ENCODE measurements at places on chromosomes 6 and 20.

- DNase-seq, result no peak
Observed at GRCh38 chr6:818196-818595, 125.3 kb upstream of the EXOC2 start.

DNA sequence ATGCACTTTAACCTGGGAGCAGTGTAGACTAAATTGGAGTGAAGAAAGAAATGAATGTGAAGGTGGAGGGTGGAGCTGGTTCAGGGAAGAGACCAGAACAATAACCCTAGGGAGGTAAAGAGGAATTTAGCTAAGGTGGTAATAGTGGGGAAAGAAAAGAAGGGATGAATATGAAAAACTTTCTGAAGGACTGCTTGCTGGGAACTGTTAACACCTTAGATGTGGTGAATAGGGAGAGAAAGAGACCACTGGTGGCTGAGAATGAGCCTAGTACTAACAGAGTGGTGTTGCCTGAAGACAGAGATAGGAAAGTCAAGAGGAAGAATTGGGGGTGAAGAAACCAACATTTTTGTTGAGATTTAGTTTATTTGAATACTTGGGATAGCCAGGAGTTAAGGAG lies 78.4 kb upstream of the HS3ST5 start:
- DNase-seq, result no peak

DNA sequence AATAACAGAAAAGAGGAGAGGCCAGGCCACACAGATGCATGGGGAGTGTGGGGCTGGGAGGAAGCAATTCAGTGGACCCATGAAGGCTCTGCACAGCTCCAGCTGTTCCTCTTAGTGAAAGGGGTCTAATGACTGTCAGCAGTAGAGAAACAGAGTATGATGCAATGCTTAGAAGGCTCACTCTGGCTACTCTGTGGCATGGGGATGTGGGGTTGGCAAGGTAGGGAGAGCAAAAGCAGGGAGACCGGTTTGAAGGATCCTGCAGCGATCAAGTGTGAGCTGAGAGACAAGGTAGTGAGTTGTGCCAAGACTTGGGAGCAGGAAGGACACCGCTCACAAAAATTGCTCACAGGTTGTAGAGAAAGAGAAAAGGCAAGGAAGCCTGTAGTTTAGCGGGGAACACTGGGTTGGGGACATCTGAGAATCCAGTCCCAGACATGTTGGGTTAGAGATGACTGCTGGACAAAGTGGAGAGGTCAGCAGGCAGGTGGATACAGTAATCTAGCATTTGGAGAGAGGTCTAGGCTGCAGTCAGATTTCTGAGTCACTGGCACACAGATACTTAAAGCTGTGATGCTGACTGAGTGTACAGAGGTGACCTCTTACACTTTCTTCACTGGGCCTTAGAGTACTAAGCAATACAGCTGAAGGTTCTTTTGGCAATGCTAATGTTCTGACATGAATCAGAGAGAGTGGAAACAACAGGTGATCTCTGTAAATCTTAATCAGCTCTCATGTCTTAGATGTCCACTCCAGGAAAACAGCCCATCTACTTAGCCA lies 27.1 kb downstream of the NAPB start:
- no peak for DNase-seq

DNA sequence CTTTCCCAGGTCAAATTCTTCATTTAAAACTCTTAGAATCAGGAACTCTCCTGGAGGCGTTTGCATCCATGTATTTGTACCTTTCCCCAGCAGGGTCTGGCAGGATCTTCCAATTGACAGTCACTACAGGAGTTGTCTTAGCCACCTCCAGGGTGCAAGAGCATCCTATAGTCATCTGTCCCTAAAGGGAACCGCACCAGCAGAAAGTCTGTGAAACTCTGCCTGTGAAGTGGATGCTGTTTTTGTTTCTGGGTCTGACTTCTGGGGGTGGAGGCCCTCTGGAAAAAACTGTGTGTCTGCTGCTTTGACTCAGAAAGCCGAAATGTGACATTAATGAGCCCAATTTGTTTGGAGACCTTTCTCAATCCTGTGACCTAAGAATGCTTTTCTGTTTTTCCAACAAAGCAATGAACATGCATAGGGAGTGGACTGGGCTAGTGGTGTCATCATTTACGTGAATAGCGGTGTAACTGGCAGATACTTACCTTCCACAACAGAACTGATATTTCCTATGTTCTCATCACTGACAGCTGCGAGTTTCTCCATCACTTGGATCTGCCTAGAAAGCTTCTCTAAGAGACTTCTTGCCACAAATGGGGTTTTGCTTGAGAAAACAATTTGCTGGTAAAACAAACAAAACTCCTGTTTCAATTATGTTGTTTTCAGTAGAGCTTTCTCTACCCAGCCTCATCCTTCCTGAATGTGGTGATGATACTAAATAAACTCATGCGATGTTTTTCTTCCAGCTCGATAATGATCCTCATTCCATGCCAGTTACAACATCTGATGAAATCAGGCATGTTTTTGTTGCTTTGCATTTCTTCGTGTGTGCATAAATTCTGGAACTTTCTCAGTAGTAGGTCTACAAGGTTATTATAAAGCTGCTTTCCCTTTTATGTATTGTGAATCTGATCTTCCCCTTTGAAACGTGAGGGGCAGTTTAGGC lies 33.3 kb upstream of the ARMH2 start:
- no peak for DNase-seq

GRCh38 chr6:49826743-49827406 lies 39.5 kb downstream of the CRISP1 start:
- no peak for DNase-seq

- no peak for DNase-seq
Observed at GRCh38 chr20:8587810-8588209, 455.7 kb downstream of the PLCB1 start.

DNA sequence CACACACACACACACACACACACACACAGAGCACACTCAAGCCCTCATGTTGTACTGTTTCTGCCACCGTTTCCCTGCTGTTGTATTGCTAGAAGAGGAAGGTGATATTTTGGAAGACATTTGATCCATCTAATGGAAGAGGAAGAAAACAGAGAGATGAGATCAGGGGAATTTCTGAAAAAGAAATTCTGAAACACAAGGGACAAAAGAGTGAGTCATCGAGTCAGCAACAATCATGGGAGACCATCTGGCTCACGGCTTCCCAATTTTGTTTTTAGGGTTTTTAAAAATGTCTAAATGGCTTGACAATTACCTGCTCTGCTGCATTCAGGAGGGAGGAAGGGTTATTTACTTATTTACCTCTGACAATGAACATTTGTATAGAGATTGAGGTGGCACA lies 22.0 kb downstream of the SOX4 start:
- no peak for DNase-seq

DNA sequence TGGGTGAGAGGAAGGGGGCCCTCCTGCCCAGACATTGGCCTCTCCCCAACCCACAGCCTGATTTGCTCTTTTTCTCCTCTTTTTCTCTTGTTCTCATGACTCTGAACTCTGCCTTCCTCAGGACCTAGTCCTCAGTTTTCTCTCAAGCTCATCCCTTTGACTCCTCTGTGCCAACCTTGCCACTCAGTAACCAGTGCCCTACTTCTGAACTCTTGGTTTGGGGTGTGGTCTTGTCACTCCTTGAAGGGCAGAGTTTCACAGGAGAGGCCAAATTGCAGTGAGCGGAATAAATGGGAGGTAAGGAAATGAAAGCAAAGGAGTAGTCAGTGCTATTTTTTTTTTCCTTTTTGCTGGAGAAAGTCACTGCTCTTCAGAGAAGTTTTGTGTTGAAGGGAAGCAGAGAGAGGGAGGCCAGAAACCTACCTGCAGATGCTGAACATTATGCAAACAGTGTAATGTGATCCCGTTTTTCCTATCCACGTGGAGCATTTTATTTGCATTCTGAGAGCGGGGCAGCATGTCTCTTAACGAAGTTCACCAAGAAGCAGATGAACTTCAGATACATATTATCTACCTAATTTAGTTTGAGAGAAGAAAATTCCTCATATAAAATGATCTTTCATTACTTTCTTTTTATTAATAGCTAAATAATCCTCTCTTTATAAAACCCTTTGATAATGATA lies 26.9 kb downstream of the CFAP61 start:
- no peak for DNase-seq

DNA sequence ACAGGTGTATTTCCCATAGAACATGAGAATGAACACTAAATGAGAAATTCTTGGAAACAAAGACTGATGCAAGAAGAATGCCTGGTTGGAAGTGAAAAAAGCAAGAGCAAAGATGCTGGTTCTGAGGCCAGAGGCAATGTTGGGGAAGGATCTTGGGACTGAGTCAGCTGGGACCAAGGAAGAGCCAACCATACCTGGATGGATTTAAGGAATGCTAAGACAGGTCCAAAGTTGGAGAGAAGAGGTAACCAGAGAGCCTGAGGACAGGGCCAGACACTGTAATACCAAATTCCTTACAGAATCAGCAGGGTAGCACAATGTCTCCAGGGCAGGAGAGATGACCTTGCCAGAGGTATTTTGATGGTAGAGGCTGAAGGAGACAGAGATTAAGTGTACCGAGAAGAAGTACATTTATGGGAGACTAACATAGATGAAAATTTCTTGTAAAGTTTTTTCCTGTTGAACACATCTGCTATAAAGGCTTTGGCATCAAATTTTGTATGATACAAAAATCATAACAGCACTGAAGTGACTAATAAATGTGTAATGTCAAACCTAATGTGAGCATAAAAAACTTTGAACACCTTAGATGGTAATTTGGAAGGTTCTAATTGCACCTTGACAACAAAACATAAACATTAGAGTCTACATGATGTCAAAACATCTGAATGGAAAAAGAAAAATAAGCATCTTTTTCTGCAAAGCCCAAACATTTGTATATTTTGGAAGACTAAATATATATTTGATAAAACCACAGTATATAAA lies 221.7 kb upstream of the MARCKS start:
- DNase-seq, result no peak

- DNase-seq, result no peak
Observed at GRCh38 chr6:11126876-11127275, 15.4 kb upstream of the ERVFRD-1 start.

DNA sequence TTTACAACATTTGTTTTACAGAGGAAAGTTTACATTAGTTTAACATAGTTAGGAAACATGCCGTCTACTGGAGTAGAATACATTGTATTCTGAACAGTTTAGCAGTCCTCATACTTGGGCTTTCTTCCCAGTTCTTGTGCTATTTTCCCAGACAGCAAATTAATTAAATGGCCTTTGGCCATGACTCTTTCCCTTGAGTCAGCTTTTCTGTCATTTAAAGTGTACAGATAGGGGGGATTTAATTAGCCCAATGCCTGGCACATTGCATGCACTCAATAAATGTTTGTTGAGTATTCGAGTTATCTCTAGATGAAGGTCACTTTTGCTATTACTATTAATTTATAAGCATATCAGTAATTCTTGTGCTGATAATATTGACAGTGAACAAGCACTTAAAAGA lies 1.6 kb downstream of the TMEM244 start:
- DNase-seq, result no peak

DNA sequence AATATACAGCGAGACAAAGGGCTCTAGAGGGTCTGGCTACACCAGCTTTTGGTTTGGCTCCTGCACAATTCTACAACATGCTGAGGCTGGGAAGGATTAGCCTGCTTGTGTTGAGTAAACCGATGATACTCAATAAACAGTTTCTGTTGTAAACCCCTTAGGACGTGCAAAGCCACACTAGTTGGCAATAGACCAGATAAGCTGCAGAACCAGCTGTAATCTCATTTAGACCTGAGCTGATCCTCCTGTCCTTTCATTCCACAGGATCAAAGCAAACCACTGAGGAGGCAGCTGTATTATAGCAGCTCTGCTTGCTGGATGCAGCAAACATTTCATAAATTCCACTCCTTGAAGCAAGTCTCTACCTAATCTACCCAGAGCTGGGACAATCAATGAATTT lies 79.7 kb downstream of the MMS22L start:
- DNase-seq, result no peak

DNA sequence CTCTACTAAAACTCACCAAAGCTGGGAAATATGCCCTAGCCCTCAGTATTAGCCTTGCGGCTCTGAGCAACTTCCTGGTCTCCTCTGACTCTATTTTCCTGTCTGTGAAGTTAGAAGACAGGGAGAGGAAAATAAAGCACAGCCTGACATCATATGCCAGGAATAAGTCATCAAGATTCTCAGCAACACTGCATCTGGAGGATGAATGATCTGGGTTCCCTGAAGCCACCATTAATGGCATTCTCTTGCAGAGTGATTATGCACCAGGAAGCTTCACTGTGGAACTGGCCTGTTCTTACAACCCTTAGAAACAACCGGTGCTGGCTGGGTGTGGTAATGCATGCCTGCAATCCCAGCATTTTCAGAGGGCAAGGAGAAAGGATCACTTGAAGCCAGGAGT lies 12.4 kb downstream of the ADGRF5 start:
- no peak for DNase-seq

GRCh38 chr6:110387986-110388385 lies 27.4 kb downstream of the DDO start:
- no peak for DNase-seq

DNA sequence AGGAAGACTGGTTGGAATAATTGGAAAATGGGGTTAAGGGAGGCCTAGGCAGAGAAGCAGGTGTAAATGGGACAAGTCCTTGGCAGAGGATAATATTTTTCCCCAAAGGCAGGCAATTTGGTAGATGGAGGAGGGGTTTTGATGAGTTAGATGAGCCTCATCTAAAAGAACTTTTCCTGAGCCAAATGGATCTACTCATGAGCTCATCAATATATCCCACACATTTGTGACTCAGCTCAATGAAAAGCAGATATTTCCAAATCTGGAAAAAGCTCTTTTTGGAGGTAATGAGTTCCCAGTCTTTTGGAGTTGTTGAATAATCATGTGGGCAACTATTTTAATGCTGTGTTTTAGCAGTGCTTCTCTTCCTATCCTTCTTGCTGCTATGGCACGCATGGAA lies 685.5 kb upstream of the CITED2 start:
- DNase-seq, result no peak

- DNase-seq, result no peak
Observed at GRCh38 chr6:117270055-117270842, 4.9 kb downstream of the VGLL2 start.

GRCh38 chr6:38974389-38975151 lies 74.0 kb upstream of the GLP1R start:
- DNase-seq, result no peak

GRCh38 chr6:33313105-33313708 lies 671 bp downstream of the TAPBP start:
- DNase-seq, result peak; percentile 46

GRCh38 chr6:131646249-131646670 lies 9.2 kb downstream of the ENPP3 start:
- DNase-seq, result no peak

- DNase-seq, result no peak
Observed at GRCh38 chr6:44071670-44072451, 55.4 kb downstream of the MRPL14 start.

- DNase-seq, result no peak
Observed at GRCh38 chr20:45309075-45309474, 976 bp upstream of the MATN4 start.

- DNase-seq, result no peak
Observed at GRCh38 chr20:61735503-61735785, 330.2 kb downstream of the TAF4 start.

DNA sequence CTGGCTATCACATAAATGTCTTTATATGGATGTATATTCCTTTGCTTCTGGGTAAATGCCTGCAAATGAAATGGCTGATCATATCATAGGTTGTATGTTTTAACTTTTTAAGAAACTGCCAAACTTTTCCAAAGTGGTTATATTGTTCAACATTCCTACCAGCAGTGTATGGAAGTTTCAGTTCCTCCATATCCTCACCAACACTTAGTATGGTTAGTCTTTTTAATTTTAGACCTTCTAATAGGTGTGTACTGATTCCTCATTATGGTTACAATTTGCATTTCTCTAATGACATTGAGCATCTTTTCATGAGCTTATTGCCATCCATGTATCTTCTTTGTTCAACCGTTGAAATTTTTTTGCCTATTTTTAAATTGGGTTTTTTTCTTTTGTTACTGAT lies 155.4 kb downstream of the ZFAND3 start:
- no peak for DNase-seq

- no peak for DNase-seq
Observed at GRCh38 chr20:23438661-23439060, 824 bp upstream of the CSTL1 start.

Measured in stimulated activated CD4-positive, alpha-beta T cell treated with anti-CD3 and anti-CD28 coated beads, Interleukin-1b, Interleukin-23, amount 100 ng/mL, for 4 hours (primary cell).